ENCODE measurements at places on chromosomes 11 and 22.

DNA sequence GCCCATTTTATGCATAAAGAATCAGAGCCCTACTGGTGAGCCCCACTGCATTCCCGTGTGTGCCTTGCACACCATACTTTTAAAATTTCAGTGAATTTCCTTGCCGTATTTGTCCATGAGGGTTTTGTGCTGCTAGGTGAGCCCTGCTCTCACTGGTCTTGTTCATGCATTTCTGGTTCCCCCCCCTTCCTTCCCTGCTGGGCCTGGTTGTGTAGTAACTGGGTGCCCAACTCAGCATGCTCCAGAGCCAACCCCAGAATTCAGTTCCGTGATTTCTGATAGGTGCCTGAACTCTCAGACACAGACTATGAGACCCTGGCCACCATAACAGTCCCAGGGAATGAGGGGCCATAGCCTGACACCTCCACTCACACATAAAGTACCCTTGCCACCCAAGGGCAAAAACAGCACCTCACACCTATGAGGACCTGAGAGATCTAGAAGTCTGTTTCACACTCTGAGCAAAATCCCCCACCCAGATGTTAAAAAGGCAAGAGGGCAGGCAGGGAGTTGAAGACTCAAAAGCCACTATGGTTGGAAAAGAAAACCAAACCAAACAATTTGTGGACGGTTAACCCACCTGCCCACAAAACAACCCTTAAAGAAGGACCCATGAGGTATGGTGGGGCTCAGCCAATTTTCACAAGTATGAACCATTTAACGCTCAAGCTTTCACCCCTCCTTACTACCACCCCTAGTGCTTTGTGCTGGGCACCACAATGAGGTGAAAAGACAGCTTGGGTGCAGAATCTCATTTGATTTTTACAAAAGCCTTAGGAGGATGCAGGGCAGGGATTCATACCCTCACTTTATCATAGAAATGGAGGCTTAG, 16.8 kb upstream of the IL10RA start:
- DNase-seq: no peak

DNA sequence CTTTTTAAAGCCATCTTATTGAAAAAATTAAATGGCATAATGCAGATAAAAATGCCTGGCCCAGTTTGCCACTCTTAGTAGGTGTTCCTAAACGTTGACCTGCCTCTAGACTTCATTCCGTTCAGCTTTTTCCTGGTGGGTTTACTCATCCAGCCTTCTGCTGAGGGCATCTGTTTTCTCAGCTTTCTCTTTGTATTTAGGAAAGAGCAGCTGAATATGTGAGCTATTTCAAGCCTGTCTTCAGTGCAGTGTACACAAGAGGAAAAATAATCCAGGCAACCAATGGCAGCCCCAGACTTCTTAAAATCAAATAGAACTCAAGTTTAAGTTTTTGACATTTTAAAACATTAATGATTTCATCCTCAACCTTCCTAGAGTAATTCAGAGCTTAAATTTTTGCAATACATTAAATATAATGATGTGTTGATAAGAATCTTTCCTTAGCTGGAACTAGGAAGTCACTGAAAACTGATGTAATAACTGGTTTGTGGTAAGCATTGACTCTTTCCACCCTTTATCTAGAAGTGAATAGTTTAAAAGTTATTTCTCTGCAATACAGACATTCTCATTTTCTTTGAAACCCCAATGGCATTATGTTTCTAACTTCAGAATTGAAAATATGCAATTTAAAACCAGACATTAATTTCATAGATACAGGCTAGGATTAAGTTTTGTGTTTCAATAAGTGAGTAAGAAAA, 165.4 kb downstream of the AASDHPPT start:
- DNase-seq: no peak

DNA sequence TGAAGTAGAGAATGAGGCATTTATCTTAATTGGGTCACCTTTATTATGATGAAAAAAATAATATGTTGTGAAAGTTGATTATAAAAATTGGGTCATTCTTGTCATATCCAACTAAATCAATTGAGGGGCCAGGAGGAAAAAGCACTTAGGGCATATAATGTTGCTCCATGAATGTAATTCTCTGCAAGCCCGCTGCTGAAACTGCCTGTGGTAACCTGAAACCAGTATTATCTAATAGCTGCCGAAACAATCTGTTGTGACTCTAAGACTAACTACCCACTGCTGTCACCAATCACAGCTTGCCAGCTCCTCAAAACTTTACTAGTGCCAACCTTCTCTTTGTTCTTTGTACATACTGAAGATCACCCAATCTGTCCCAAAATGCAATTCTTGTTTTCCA, 115.8 kb downstream of the ATG16L2 start:
- no peak for DNase-seq

GRCh38 chr22:17869285-17870096, 95.2 kb upstream of the BID start:
- DNase-seq: no peak

DNA sequence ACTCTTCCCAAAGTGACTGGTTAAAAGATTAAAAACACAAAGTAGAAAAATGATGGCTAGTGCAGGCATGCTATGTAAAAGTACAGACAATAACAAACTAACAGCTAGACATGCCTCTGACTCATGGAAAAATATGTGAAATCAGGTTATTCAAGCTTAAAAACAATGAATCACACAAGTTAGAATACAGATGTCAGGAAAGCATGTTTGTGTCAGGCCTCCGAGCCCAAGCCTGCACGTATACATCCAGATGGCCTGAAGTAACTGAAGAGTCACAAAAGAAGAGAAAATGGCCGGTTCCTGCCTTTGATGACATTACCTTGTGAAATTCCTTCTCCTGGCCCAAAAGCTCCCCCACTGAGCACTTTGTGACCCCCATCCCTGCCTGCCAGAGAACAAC, 110.1 kb downstream of the NOX4 start:
- DNase-seq: no peak

Data from omental fat pad (tissue), 4 donors.